A549 treated with GW870086 at 1 μM for 4 hours (cell line): ENCODE measurements at places on chromosomes 11 and 22. TPM values are rescaled to one million over a fixed set of nuclear protein-coding genes. Genes with fewer than 3 reads are reported as not detected.

TRIM6 gene
- 8.9 to 12.0 TPM (median 10.2 TPM) in 5 replicates for total RNA-seq

BDNF gene
- 4.6 to 7.8 TPM (median 6.3 TPM) in 5 replicates for total RNA-seq

MPZL3 gene
- 0.19 to 0.50 TPM (median 0.31 TPM) in 5 replicates for total RNA-seq

ZNRD2 gene
- total RNA-seq: 65.2 to 81.7 TPM (median 80.6 TPM) in 5 replicates

HOATZ gene
- not detected in 5 replicates for total RNA-seq

OR52N1 gene
- total RNA-seq: not detected in 5 replicates

MUC15 gene
- total RNA-seq: not detected in 5 replicates

ANO9 gene
- 0.72 to 1.2 TPM (median 0.88 TPM) in 5 replicates for total RNA-seq

XKR3 gene
- not detected in 5 replicates for total RNA-seq

PRDM11 gene
- total RNA-seq: 5.5 to 8.3 TPM (median 7.1 TPM) in 5 replicates

MED17 gene
- total RNA-seq: 19.7 to 24.7 TPM (median 22.5 TPM) in 5 replicates

OR4A16 gene
- total RNA-seq: not detected in 5 replicates

SULT4A1 gene
- total RNA-seq: not detected in 5 replicates

RASGRP2 gene
- total RNA-seq: 1.1 to 2.6 TPM (median 1.4 TPM) in 5 replicates

SLC25A18 gene
- total RNA-seq: 0.15 to 0.59 TPM (median 0.18 TPM) in 5 replicates

CCDC179 gene
- total RNA-seq: not detected in 5 replicates

RAB36 gene
- total RNA-seq: 6.6 to 8.3 TPM (median 7.3 TPM) in 5 replicates

DRAP1 gene
- total RNA-seq: 183 to 254 TPM (median 197 TPM) in 5 replicates

FXYD2 gene
- total RNA-seq: 14.3 to 21.9 TPM (median 15.8 TPM) in 5 replicates

SLC22A12 gene
- total RNA-seq: not detected in 5 replicates

NCR3LG1 gene
- total RNA-seq: 1.8 to 3.0 TPM (median 2.6 TPM) in 5 replicates

TRIM48 gene
- 0.09 TPM in 1 of 5 replicates, not detected in the others for total RNA-seq

GTF2H1 gene
- 35.3 to 42.6 TPM (median 38.1 TPM) in 5 replicates for total RNA-seq

PLEKHA7 gene
- 40.4 to 48.5 TPM (median 46.8 TPM) in 5 replicates for total RNA-seq

SNX32 gene
- total RNA-seq: 0.05 to 0.08 TPM (median 0.07 TPM) in 3 of 5 replicates, not detected in the others

JAM3 gene
- total RNA-seq: 3.5 to 4.7 TPM (median 4.0 TPM) in 5 replicates

ST14 gene
- total RNA-seq: 0.09 to 0.30 TPM (median 0.14 TPM) in 5 replicates

PRDX5 gene
- total RNA-seq: 390 to 487 TPM (median 447 TPM) in 5 replicates

DAGLA gene
- 5.1 to 8.2 TPM (median 7.1 TPM) in 5 replicates for total RNA-seq

SCN3B gene
- 0.10 to 0.22 TPM (median 0.13 TPM) in 5 replicates for total RNA-seq

SLC22A6 gene
- total RNA-seq: not detected in 5 replicates

TCN1 gene
- total RNA-seq: 0.20 to 0.54 TPM (median 0.34 TPM) in 4 of 5 replicates, not detected in the other

OR56A1 gene
- total RNA-seq: not detected in 5 replicates

CRYBB2 gene
- not detected in 5 replicates for total RNA-seq
